Activated T-cell treated with anti-CD3 and anti-CD28 coated beads, Interleukin-2, amount 50 U/mL, for 72 hours (primary cell): ENCODE measurements at places on chromosomes 1 and 21.

GRCh38 chr1:190663962-190664361, 186.3 kb upstream of the BRINP3 start:
- no peak for DNase-seq

GRCh38 chr1:10387677-10388386, 11.0 kb upstream of the PGD start:
- no peak for DNase-seq

- no peak for DNase-seq
Measured at GRCh38 chr1:210727709-210728108, 399.0 kb downstream of the HHAT start.

DNA sequence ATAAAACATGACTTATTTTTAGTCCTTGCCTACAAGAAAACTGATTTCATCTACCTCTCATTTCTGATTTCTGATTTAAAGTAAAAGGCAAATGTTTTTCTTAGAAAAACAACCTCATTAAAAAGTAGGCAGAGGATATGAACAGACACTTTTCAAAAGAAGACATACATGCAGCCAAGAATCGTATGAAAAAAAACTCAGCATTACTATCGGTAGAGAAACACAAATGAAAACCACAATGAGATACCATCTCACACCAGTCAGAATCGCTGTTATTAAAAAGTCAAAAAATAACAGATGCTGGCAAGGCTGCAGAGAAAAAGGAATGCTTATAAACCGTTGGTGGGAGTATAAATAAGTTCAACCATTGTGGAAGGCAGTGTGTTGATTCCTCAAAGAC, 16.2 kb downstream of the ODR4 start:
- DNase-seq, result no peak

GRCh38 chr1:169090308-169090899, 16.1 kb upstream of the ATP1B1 start:
- no peak for DNase-seq

- DNase-seq, result no peak
Measured at GRCh38 chr1:204846546-204846945, 24.1 kb upstream of the NFASC start.

DNA sequence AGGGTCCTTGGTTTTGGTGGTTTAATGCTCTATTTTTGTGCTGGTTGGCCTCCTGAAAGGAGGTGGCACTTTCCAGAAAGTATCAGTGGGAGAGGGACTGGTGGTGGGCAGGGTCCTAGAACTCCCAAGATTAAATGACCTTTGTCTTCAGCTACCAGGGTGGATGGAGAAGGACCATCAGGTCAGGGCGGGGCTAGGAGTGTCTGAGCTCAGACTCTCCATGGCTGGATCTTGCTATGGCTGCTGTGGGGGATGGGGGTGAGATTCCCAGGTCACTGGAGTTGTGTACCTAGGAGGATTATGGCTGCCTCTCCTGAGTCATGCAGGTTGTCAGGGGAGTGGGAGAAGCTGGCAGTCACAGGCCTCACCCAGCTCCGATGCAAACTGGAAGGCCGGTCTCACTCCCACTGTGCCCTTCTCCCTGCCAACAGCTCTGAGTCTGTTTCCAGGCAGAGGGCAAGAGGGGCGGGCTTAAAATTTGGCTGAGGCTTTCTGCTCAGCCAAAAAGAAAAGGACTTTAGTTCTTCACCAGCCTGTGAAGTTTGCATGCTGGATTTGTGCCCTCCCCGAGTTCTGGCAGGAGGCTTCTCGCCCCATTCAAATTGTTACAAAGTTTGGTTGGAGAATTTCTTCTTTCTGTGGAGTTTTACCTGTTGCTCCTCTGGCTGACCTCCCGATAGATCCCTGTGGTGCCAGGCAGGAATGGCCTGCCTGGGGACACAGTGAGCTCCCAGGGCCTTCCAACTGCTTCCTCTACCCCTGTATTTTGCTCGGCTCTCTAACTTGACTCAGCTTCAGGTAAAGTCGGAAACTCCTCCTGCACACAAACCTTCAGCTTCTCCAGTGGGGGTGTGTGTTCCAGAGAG, 13.1 kb upstream of the KYAT3 start:
- no peak for DNase-seq

DNA sequence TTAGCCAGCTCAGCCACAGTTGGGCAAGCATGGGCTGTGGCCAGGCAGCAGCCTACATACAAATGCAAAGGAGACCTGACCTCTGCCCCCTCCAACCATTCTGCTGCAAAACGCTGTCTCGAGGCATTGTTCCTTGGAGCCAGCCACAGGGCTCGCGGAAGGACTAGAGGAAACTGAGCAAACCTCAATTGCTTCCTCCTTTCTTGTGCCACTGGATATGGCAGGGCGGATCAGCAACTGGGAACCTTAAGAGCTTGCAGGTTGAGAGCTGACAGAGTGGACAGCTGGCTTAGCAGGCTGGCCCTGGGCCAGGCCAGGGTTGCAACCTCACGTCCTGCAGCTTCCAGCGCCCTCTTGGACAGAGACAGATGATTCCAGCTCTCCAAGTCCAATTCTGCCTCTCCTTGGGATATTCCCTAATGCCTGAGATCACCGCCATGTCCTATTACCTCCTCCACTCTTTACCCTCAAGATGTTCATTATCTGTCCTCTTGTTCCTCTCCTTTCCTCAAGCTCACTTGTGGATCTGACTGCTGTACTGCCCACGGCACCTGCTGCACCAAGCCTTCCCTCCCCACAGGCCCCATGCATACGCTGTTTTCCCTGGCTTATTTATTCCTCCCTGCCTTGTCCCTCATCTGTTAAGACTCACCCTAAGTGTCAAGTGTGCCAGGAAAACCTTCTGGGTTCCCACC, 67.5 kb downstream of the SDC3 start:
- DNase-seq, result no peak

DNA sequence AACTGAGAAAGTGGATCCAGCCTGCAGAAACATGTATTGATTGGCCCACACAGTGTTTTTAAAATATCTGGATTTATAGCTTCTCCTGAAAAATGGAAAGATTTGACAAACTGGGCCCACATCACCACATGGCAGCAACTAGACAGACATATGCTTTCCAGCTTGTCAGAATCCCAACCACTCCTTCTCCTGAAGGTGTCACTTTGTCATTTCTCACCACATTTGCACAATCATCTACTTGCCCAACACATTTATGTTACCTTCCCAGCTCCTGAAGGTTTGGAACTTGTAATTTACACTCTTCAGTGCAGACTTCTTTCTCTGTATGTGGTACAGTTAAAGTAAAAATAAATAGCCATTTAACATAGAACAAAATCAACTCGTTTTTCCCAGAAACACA, 126.1 kb upstream of the KIAA1614 start:
- DNase-seq, result no peak

GRCh38 chr1:109878531-109879104, 32.0 kb upstream of the CSF1 start:
- no peak for DNase-seq
